ENCODE measurements at places on chromosomes 11 and 22.

DNA sequence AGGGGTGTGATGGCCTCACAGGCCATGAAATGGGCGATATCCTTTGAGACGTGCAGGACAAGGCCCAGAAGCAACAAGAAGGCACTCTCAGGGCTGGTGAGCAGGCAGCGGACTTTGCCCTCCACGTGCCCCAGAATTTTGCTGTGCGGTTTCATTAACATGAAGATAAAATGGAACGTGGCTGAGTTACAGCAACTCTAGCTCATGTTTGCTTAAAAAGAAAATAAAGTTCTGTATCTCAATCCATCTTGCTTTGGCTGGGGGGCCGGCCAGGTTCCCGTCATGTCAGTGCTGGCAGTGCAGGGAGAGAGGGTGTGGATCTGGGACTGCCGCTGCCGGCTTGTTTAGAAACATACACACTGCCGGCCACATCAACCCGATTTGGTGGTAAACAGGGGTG, 370.1 kb downstream of the OPCML start:
- DNase-seq: no peak

GRCh38 chr11:124761301-124762104, 587 bp downstream of the ESAM start:
- DNase-seq: no peak

- no peak for DNase-seq
These were observed 47.8 kb downstream of the CD6 start for GRCh38 chr11:61019037-61019831.

DNA sequence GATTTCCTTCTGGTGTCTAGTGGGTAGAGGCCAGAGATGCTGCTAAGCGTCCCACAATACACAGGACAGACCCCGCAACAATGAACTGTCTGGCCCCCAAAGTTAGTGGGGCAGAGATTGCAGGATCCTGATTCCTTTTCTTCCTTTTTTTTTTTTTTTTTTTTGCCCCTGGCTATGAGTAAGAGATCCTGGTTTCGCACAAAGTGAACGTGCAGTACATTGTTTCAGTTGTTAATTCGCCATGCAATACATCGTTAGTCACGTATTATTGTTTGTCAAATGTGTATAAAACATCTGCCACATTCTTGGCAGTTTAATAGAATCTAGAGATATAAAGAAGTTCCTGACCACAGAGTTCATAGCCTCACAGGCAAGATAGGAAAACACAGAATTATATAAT, 20.2 kb downstream of the ST3GAL4 start:
- no peak for DNase-seq

- no peak for DNase-seq
These were observed 1.2 kb downstream of the TRABD start for GRCh38 chr22:50186761-50187523.

DNA sequence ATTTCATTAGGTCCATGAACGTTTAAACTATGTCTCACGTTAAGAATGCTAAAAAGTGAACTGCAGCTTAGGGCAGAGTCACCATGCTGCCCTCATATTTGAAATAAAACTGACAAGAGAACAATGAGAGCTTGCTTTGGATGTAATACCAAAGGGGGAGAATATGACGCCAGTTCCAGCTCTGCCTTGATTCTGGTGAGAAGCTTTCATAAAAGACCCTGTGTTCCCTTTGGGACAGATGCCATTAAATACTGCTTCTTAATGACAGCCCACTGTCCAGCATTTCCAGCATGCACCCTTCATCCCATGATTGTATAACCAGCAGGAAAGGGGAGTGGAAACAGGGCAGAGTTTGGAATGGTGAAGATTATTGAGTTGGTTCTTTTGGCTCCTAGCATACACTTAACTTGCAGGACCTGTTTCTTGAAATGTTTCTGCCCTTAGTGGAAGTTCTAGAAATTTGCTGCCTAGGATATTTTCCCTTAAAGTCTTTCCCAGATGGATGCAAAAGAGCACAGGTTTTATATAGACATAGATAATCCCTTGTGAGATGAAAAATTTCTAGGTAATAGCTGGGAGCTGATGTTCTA, 139.3 kb upstream of the LDLRAD3 start:
- DNase-seq: no peak

DNA sequence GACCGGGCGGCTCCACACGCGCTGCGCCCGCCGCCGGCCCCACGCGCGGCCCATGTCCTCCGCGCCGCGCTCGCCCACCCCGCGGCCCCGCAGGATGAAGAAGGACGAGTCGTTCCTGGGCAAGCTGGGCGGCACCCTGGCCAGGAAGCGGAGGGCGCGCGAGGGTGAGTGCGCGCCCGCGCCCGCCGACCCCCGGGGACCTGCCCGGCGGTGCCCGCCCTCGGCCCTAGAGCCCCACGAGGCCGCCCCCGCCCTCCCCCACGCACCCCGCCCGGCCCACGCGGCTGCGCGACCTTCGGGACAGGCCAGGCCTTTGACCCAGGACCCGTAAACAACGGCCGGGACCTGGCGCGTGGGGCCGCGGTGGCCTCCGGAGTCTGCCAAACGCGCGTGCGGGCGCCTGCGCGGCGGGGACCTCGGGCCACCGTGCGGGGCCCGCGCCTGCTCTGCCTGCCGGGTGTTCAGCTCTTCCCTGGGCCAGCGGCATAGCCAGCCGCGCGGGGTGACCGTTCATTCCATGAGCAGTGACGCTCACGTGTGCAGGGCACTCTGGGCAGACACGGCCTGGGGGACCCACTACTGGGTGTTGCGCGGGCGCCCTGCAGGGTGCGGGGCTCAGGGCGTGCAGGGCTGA, at the start of gene PARVB:
Gene PARVB, plus strand, starts transcription at position 15 of the 634 bp plus-strand sequence. Its CDS starts 38 bp downstream, at position 53.
- DNase-seq: no peak

DNA sequence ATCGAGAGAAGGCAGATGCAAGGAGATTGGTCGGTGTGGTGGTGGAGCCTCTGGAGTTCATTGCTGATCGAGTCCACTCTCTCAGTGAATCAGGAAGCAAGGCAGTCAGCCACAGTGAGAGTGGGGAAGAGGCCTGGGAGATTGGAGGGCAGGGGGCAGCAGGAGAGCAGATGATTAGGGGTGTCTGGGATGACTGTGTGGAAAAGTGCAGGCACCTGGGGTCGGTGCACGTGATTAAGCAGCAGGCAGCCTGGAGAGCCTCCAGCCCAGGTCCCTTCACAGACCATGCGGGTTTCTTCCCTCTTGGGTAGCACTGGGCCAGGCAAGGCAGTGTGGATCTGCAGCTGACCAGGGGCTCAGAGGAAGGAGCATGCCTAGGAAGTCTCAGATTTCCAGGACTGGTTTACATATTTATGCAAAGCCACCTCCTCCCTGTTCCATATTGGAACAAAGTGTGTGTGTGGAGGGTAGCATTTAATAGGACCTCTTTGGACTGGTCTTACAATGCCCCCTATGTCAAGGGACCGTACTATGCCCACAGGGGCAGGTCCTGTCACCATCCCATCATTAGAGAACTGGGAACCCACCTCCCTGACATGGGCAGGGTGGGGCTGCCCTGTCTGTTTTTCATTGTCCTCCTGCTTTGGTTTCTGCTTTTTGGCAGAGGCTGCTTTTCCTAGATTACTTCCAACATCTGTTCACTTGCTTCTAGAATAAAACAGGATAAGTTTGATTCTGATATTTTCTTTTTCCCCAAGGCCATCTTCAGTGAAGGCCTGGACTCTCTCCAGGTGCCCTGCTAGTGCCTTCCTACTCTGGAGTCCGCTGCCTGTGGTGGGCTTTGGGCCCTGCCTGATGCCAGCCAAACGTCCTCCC, 14.0 kb upstream of the GDPD5 start:
- DNase-seq: no peak

- DNase-seq: no peak
These were observed 2.9 kb downstream of the C1QTNF5 start for GRCh38 chr11:119337581-119338317.

GRCh38 chr11:129040934-129041333, 98.3 kb upstream of the TP53AIP1 start:
- DNase-seq: no peak

DNA sequence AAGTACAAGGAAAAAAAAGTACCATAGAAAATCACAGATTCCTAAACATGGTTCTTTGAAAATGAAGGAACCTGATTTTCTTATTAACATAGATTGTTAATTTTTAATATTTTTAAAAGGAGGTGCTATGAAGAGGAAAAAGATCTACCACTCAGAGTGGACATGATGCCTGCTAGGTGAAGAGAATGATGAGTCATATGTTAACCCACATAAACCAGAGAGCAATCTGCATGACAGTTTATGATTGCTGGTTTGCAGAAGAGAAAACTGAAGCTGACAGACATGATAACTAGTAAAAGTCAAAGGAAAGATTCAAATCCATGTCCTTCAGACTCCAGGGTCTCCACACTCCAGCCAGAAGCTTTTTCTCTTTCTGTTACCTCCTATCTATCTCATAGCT, 1231.7 kb downstream of the LRRC4C start:
- no peak for DNase-seq

DNA sequence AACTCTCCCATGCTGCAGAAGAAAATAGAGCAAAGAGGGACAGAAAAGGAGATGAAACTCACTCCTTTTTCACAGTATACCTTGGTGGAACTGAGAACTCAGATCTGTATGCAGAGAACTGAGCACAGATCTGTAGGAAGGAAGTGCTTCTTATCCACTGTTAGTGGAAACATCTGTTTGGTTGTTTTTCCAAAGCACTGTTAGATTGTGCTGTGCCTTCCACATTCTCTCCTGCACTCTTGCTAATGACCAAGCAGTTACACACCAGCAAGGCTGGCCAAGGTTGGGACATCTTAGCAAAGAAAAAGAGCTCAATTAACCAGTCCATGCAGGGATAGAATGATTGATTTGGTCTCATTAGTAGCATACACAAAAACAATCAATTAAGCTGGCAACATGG, 20.1 kb upstream of the SIK2 start:
- no peak for DNase-seq

DNA sequence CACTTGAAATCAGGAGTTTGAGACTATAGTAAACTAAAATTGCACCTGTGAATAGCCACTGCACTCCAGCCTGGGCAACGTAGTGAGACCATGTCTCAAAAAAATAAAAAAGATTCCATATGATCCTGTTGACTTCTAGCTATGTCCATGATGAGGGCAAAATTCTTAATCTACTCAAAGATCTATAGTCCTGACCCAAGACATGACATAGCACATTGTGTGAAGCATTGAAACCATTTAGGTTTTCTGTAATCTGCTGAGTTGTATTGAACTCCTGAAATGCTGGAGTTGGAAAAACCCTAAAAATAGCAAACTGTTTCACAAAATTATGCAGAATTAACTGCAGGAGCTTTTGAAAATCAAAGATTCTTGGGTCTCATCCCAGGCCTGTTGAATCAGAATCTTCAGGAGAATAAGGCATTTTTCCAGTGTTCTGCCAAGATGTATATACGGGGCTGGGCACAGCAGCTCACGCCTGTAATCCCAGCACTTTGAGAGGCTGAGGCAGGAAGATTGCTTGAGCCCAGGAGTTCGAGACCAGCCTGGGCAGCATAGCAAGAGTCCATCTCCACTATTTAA, 29.8 kb upstream of the LDHA start:
- DNase-seq: no peak

DNA sequence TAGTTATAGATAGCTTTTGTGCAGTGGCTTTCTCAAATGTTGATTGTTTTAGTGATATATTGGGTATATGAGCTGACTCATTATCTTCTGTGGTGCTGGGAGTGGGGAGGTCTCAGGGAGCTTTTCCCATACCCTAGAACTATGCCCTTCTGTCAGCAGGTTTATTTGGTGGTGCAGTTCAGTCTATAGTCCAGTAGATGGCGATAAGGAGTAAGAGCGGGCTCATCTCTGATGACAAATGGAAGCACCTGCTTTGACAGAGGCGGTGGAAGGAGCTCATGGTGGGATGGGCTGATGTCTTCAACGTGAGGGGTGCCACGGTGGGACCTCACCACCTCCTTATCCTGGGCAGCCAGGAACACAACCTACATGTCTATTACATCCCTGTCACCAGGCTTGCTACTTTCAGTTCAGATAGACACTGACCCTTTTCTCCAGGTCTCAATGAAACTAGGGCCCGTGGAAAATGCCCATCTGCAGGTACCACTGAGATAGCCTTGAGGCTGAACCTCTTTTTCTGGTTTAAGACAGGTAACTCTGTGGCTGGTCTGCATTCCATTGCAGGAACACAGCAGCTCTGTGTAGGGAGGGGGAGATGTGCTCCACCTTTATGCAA, 13.0 kb upstream of the OR6A2 start:
- peak; percentile 7 for DNase-seq

DNA sequence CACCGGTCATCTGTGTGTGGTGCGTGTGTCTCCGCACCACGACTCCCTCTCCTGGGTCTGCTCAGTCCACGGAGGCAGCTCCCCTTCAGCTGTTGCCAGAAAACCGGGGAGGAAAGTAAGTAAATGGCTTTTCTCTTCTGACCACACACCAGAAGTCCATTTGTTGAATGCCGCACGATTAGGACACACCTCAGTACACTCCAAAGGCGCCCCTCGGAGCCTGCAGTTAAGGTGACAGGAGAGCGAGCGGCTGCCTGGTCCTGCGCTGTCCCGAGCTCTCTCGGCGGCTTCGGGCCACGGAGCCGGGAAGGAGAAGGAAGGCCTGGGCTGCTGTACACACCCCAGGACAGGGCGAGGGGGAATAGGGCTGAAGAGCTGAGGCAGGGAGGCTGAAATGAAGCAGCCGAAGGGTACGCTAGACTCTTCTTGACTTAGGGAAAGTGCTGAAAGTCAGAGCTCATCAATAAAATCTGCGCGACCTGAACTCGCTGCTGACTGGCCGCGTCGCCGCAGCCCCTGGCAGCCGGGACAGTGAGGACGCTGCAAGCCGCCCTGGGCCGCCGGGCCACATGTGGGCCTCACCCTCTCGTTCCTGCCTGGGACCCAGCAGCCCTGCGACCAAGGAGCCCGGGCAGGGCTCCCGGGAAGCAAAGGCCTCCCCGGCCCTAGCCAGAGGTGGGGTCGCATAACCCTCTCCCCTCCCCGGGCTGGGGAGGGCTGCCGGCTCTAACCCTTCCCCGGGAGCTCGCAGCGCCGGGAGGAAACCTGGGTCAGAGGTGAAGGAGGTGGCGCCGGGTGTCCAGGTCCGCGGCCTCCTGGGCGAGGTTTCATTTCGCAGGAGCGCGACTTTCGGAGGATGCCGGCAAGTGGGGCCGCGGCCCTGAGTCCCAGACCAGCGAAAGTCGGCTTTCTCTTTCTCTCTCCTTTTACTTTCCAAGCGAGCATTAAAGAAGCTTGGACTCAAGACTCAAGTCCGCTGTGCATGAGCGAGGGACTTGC, 1.6 kb upstream of the PAX6 start:
- DNase-seq: no peak

DNA sequence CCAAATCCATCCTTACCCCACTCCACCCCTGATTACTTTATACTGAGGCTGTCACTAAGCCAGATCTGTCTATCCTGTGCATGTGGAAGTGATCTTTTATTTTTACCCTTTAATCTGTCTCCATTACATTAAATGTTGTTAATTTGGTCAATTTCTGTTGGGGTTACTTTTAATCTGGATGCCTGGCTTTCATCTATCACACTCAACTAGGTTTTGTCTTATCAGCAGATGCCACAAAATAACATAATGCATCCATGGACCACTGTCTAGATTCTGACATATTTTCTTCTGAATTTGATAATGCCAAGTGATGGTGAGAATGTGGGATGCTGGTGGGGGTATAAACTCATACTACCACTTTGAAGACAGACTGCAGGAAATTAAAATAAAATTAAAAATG, 108.4 kb downstream of the FDX1 start:
- DNase-seq: no peak
